ENCODE measurements at places on chromosomes 16 and 17.
A peak's percentile ranks its signal among the peaks of the same experiment; 100 is the strongest.

DNA sequence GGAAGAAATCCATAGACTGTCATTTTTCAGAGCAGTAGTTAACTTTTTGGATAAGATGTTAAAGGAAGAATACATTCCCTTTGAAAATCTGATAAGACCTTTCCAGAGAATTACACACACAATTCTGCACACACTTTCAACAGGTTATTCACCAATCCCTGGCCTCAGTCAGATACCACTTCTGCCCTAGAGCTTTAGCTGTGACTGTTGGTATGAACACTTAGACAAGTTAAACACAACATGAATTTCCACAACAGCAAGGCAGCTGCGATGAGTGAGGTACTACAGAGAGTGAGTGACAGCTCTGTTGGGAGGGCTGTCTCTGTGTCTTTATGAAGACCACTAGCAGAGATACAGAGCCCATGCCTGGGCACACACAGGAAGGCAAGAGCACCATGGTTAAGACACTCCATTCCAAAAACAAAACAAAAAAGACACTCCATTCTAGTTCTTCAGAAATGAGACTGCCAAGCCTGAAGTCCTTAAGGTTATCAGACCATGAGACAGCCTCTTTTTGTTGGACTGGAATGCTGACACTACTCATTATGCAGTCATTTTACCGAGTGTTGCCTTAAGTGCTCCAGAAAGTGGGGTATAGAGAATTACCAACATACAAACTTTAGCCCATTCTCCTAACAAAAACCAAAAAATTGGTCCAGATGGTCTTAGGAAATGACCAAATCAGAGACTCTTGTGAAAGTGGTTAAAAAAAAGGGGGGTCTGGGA is 42.4 kb downstream of the TOM1L2 start:
- H3K4me3 ChIP-seq = no peak overlapping the region
- H3K36me3 ChIP-seq = no peaks in the 10 kb centered on the region
- no peaks in the 10 kb centered on the region for H3K27me3 ChIP-seq
- H3K27ac ChIP-seq = no peak overlapping the region
- DNase-seq = no peak

GRCh38 chr17:47199627-47200324 is 9.4 kb upstream of the MYL4 start:
- no peak overlapping the region for H3K27ac ChIP-seq
- H3K4me3 ChIP-seq = no peak overlapping the region
- H3K36me3 ChIP-seq = no peaks in the 10 kb centered on the region

DNA sequence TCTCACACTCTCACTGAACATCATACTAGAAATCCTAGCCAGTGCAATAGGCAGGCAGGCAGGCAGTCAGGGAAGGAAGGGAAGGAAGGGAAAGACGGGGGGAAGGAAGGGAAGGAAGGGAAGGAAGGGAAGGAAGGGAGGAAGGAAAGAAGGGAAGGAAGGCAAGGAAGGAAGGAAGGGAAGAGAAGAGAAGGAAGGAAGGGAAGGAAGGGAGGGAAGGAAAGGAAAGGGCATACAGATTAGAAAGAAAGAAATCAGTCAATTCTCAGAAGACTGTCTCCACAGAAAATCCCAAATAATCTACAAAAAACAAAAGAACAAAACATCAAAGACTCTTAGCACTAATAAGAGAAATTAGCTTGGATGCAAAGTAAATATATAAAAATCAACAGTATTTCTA is 93.9 kb downstream of the CPPED1 start:
- no peaks in the 10 kb centered on the region for H3K4me1 ChIP-seq
- no peaks in the 10 kb centered on the region for H3K36me3 ChIP-seq
- H3K27ac ChIP-seq = no peak overlapping the region
- no peak overlapping the region for H3K4me3 ChIP-seq
- H3K27me3 ChIP-seq = no peaks in the 10 kb centered on the region

DNA sequence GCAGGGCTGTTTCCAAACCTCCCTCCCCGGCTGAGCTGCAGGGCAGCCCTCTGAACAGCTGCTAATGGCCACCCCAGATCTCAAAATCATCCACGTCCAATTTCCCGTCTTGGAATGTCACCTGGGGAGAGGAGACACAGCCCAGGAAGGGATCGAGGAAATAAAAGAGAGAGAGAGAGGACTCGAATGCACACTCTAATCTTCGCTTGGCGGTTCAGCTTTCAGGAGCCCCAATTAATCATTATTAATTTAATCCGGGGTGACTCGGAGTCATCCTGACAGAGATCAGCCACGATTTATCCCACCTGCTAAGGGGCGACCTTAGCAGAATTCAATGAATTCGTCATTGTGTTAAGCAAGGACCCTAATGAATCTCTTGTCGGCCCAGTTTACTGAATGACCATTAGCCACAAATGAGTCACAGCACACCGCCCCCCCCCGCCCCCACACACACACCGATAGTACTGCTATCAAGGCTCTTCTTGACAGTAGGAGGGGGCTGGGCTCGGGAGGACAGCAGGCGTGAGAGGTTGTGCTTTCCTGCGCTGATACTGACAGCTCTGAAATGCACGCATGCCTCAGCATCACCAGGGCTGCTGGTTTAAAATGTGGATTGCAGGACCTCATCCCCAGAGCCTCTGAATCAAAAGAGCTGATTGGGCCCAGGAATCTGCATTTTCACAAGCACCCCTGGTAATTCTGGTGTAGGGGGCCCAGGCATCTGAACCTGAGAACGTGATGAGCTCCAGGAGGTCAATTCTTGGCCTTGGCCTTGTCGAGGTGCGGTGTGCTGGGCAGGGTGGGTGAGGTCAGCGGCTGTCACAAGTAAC is 190.0 kb upstream of the CIBAR2 start:
- no peaks in the 10 kb centered on the region for H3K27me3 ChIP-seq
- DNase-seq = no peak
- H3K4me1 ChIP-seq = peaks cover 32% of the 10 kb centered on the region
- no peak overlapping the region for H3K27ac ChIP-seq
- no peak overlapping the region for H3K4me3 ChIP-seq

- H3K4me1 ChIP-seq = peaks cover 2% of the 10 kb centered on the region
- no peaks in the 10 kb centered on the region for H3K27me3 ChIP-seq
- no peaks in the 10 kb centered on the region for H3K36me3 ChIP-seq
These were observed 559.5 kb upstream of the CDH11 start for GRCh38 chr16:65681406-65681805.

DNA sequence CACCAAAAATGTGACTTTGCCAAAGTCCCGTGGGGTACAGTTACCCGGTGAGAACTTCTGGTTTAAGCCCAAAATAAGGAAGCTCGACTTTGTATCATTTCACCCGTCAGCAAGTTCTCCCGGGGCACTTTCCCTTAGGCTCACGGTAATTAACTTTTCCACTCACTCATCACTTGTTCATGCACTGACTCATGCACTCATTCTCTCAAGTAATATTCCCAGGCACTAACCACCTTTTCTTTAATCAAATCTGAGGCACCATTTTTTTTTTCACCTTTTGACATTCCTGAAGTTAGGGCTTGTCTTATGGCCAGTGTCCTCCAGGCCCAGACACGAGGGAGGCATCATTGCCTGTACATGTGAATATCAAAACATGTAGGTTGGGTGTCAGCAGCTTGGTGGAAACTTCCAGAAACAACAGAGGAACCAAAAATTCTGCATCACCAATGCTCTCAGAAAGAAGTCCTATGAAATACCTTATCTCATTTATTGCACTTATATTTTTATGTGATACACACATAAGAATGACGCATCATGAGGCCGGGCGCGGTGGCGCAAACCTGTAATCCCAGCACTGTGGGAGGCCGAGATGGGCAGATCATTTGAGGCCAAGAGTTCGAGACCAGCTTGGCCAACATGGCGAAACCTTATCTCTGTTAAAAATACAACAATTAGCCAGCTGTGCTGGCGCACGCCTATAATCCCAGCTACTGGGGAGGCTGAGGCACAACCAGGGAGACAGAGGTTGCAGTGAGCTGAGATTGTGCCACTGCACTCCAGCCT is 36.1 kb upstream of the ATP2C2 start:
- H3K27me3 ChIP-seq = no peaks in the 10 kb centered on the region
- no peak for DNase-seq
- no peak overlapping the region for H3K27ac ChIP-seq
- H3K4me3 ChIP-seq = no peak overlapping the region

GRCh38 chr17:81666092-81666341 is 388 bp downstream of the OXLD1 start:
- no peaks in the 10 kb centered on the region for H3K27me3 ChIP-seq
- peaks cover 12% of the 10 kb centered on the region for H3K4me1 ChIP-seq
- peak overlapping the region; percentile 56 for H3K27ac ChIP-seq
- no peak for DNase-seq
- peaks cover 31% of the 10 kb centered on the region for H3K36me3 ChIP-seq

Measured in neuronal stem cell (in vitro differentiated cells).